ENCODE measurements at places on chromosomes 7 and 10.

DNA sequence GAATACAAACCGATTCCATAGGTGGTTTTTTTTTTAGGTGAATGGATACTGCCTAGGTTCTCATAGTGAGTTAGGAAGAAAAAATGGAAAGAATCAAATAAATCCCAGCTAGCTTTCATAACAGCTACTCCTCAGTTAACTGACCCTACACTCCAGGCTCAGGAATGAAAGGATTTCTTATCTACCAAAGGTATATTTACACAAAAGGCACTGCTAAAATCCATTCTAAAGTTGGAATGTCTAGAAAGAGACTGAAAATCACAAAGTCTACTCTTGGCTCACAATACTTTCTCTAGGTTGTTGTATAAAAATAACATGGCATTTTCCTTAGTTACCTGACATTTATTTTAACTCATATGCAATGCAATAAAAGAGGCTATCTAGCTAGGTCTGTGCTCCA lies 375.2 kb downstream of the MAGI2 start:
- DNase-seq: no peak

- no peak for DNase-seq
Measured at GRCh38 chr7:84912993-84913635, 273.7 kb downstream of the SEMA3D start.

GRCh38 chr7:86953219-86953618 lies 106.2 kb downstream of the ELAPOR2 start:
- no peak for DNase-seq

DNA sequence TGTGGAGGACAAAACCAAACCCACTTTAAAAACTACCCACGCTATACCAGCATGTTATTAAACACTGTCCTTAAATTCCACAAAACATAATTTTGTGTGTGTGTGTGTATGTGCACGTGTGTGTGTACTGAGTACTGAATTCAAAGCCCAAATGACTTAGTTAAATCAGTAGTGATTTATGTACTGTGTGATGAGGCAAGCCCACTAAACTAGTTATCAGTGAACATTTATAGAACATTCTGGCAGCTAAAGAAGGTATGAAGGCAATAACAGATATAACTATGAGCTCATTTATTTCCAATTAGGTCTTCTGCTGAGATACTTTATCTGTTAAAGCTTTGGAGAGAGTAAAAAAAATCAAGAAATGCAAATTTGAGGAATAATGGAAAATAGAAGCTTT lies 115.1 kb downstream of the CPED1 start:
- DNase-seq: no peak

- DNase-seq: no peak
Measured at GRCh38 chr10:100081075-100082001, at the start of gene CPN1. Gene CPN1, minus strand, starts transcription at chr10:100081869. Its CDS starts 244 bp downstream, at chr10:100081625.

DNA sequence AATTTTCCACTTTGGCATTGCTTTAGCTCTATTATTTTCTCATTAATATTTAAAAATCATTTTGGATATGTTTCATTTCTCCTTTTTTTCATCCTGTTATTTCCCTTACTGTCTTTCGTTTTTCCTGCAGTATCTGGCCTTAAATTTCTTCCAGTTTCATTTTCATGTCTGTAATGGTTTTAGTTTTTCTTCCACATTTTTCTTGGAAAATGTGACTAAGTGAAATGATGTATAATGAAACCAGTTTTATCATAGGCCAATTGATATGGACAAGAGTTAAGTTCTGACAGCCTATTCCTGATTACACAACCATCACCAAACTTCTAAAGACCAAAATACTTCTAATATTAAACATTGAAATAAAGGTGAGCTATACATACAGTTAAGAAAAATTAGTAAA lies 158.5 kb downstream of the LHFPL3 start:
- DNase-seq: no peak

GRCh38 chr7:95253986-95254385 lies 70.3 kb downstream of the PON1 start:
- DNase-seq: no peak

DNA sequence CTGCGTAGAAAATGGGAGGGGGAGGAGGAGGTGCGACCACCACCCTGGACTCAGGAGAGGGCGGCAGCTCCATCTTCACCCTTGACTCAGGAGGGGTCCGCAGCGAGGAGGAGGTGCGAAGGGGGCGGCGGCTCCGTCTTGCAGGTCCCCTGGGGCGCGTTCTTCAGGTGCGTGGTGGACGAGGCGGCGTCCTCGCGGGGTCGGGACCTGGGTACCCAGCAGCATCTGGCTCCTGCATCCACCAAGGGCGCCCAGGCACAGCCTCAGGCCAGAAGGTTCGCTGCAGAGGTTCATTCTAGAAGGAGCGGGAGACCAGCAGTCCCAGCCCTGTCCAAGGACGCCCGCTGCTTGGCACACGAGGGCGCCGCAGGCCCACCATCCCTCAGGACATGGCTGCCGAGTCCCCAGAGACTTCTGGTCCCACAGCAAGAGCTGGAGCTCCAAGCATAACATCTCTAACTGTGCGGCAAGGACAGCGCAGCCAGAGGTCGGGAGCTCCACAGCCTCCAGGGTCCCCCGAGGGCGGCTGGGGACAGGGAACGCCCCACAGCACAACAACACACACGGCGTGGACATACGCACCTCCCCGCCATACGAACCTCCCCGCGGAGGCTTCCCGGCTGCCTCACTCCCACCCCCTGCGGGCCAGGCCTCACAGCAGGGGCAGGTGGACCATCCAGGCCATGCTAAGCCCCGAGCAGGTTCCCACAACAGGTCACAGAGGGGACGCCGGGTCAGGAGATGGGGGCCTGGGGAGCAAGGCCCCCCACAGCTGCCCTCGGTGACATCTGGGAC lies 16.8 kb upstream of the DPYSL4 start:
- peak; percentile 11 for DNase-seq

DNA sequence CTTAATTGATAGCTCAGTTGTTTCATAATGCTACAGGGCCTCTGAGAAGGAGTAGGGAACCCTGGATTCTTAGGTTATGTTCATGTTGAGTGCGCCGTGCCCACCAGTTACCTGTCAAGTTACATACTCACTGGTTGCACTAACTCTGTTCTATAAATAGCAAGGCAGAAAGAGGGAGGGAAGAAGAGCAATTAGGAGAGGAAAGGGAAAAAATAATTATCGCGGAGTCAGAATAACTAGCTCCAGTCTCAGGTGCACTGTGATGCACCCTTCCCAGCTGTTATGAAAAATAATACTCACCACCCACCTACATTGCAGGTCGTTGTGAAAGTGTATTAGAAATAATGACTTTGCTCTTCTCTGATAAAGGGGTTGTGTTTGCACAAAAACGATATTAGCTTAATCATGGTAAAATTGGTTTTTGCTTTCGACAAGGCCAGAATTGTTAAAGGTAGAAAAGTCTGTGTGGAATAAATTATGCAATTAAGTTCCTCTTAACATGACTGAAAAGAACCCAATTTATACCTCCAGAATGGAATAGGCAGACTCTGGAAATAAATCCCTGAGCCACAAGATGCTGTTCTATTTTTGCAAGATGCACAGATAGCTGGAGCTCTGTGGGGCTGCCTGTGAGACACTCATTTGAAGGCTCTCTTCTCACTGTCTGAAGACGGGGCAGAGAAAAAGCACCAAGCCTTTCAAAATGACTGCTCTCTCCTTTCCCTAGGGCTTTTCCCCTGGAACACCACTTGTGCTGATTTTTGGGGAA lies 137.6 kb upstream of the PITRM1 start:
- DNase-seq: no peak

DNA sequence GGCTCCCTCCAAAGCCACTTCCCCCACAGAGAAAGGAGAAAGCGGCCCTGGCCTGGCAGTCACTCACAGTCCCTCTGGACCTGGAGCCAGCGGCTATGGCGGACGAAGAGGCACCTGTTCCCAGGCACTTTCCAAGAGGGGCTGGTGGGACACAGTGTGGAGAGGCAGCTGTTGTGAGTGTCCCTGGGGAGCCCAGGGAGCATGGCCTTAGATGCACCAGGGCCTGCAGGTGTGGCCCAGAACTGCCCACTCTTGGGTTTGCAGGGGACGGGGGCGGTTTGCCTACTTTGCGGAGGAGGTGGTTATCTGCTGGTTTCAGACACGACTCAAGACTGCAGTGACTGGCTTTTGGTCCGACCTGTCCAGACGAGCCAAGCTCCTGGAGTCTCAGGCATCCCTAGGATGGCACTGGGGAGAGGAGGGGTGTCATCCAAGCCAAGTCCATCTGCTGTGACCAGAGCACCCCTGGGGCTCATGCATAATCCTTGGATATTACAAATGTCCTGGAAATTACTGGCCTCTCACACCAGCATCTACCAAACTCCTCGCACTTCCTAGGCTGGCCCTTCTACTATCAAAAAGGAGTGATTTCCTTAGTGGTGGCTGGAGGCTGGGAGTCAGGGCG lies 18.4 kb downstream of the CTBP2 start:
- peak; percentile 60 for DNase-seq
